ENCODE measurements at places on chromosomes 7 and 10.

GRCh38 chr7:125450749-125451148 is 521.1 kb upstream of the POT1 start:
- no peak for DNase-seq

DNA sequence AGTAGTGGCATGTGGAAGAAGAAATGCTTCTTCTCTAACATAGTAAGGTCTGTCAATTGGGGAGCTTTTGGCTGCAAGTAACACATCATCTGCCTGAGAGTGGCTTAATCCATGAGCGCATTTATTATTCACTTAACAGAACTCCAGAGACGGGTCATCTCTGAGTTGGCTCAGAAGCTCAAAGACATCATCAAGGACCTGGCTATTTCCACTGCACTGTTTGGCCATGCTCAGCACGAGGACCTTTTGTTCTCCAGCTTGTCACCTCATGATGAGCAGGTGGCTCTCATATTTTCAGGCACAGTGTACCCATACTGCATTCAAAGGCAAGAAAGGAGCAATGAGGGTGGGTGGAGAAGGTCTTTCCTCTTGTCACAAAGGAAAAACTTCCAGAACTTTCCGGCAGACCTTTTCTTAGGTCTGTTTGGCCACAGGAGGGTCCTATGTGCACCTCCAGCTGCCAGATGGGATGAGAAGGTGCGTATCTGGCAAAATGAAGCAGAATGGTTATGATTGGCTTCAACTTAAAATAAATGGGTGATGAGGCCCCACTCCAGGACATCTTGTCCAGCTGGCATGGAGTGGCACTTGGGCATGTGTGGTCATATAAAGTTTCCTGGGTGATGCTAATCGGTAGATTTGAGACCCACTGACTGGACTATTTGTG is 55.6 kb upstream of the SHH start:
- DNase-seq = no peak

GRCh38 chr7:149293946-149294633 is 32.1 kb downstream of the ZNF783 start:
- DNase-seq = no peak

DNA sequence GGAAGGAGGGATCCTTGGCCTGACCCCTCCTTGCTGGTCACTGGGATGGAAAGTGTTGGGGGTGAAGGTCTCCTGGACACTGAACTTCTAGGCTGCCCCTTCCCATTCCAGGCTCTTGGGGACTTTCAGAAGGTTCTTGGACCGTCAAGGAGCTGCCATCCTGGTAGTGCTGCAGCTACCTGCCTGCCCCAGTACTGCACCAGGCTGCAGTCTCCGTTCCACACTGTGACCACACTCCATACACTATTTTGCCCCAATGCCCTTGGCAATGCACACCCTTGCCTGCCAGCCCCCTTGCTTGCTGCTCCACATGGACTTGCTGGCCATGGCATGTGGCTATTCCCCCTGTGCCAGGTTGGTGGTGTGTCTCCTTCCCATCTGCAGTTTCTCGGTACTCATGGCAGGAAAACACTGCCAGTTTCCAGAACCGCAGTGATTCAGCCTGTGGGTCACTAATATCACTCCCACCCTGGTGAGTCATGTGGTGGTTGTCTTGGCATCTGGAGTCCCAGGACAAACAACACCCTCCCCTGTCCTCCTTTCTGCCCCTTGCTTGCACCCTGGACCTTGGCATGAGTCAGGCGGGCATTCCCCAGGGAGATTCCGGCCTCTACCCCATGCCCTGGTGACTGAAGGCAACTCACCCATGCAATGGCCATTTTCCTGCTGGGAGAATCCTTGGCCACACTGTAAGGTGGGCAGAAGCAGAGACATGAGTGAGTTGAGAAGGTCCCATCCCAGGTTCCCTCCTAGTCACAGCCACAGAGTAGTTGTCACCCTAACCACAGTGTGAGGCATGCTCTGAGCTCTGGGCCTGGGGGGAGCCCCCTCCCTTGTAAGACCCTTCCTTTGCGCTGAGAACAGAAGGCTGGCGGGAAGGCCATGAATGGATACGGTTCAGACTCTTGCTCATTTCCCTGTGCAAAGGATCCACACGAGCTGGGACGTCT is 32.8 kb downstream of the GOLGA7B start:
- no peak for DNase-seq

GRCh38 chr7:152660021-152660420 is 15.9 kb downstream of the XRCC2 start:
- DNase-seq = no peak

DNA sequence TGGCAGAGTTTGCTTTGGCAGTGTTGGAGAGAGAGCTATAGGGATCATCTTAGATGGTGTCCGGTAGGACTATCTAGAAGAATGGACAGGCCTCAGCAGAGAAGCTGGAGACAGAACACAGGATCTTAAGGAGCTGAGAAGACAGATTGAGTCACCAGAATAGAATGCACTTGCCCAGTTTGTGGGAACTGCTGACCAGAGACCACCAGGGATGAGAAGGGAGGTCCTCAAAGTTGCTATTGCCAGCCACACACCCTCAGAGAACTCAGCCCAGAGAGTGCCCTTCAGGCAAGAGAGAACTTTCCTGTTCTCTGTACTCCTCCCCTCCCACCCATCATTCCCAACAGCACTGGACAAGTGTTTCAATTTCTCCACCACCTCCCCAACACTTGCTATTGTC is 25.3 kb upstream of the GALNT11 start:
- no peak for DNase-seq

GRCh38 chr7:15248514-15248913 is 313.3 kb downstream of the AGMO start:
- no peak for DNase-seq

GRCh38 chr10:54650547-54650946 is 150.5 kb downstream of the PCDH15 start:
- DNase-seq = no peak

GRCh38 chr7:95693551-95694333 is 78.6 kb upstream of the DYNC1I1 start:
- no peak for DNase-seq

- DNase-seq = no peak
These were observed 32.7 kb downstream of the SLC29A3 start for GRCh38 chr10:71351628-71352319.

GRCh38 chr10:31095677-31096560 is 64.3 kb upstream of the ZNF438 start:
- DNase-seq = no peak

DNA sequence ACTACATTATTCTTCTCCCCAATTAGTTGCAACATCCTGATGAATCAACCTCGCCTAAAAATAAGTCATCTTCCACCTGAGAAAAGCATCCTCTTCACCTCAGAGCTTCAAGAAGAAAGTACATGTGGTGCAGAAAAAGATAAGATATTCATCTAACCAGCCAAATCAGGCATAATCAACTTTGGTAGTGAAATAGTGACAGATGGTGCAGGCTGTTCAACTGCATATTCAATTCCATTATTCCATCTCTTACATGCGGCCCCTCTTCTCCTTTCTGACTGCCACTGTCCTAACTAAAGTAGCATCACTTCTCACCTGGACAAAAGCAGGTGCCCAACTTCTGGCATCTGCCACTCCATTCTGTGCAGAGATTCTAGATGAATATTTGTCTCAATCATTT is 148.4 kb upstream of the STEAP1 start:
- no peak for DNase-seq

DNA sequence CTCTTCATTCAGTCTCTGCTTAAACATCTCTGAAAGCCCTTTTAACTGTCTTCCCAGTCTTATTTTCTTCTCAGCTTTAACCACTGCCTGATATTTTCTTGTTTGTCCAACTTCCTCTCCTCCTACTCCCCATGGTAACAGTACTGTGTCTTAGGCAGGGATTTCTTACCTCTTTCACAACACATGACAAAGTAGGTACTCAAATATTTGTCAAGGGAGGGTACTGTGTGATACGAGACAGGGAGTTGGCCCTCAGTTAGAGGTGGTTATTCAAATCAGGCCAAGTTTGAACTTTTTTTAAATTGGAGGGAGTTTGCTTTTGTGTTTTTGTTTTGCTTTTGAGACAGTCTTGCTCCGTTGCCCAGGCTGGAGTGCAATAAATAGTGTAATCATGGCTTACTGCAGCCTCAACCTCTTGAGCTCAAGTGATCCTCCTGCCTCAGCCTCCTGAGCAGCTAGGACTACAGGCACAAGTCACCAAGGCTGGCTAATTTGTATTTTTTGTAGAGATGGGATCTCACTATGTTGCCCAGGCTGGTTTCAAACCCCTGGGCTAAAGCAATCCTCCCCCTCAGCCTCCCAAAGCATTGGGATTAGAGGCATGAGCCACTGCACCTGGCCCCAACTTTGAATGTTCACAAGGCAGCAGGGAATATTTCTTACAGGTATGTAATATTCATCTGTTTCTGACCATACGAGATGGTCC is 2.5 kb upstream of the KPNA7 start:
- no peak for DNase-seq

Measured in central memory CD8-positive, alpha-beta T cell (primary cell).